ENCODE measurements at places on chromosomes 7 and 10. TPM values are rescaled to one million over a fixed set of nuclear protein-coding genes. Genes with fewer than 3 reads are reported as not detected.

- H3K4me1 ChIP-seq = no peaks in the 10 kb centered on the region
- no peak overlapping the region for H3K27ac ChIP-seq
- H3K4me3 ChIP-seq = no peak overlapping the region
- no peaks in the 10 kb centered on the region for H3K36me3 ChIP-seq
- no peaks in the 10 kb centered on the region for H3K27me3 ChIP-seq
- DNase-seq = no peak
These were observed 49.8 kb downstream of the PLCE1 start for GRCh38 chr10:94043431-94043990.

GRCh38 chr7:140005754-140006503 lies 56.8 kb downstream of the PARP12 start:
- H3K27me3 ChIP-seq = no peaks in the 10 kb centered on the region
- no peaks in the 10 kb centered on the region for H3K4me1 ChIP-seq
- no peaks in the 10 kb centered on the region for H3K36me3 ChIP-seq
- H3K27ac ChIP-seq = no peak overlapping the region
- DNase-seq = no peak

DNA sequence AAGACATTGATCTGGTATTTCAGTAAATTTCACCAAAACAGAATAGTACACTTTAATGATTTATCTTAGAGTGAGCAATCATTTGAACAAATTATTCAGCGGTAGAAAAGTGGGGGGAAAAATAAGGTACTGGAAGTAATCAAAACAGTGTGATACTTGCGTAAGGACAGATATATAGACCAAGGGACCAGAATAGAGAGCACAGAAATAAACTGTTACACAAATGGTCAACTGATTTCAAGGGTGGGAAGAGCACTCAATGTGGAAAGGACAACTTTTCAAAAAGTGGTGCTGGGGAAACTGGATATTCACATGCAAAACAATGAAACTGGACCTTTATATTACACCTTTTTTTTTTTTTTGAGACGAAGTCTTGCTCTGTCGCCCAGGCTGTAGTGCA lies 119.9 kb downstream of the NRBF2 start:
- H3K36me3 ChIP-seq = no peaks in the 10 kb centered on the region
- H3K4me1 ChIP-seq = peaks cover 38% of the 10 kb centered on the region
- H3K4me3 ChIP-seq = no peak overlapping the region
- no peaks in the 10 kb centered on the region for H3K27me3 ChIP-seq

Gene TRIM50
- total RNA-seq = not detected

Gene UCN3
- total RNA-seq = not detected
